ENCODE measurements at places on chromosomes 12 and 14.

GRCh38 chr12:30997685-30998440 lies 71.3 kb downstream of the TSPAN11 start:
- peak; percentile 43 for DNase-seq

GRCh38 chr14:60277605-60278190 lies 28.7 kb downstream of the PPM1A start:
- DNase-seq = no peak

- DNase-seq = no peak
These were observed 15.1 kb upstream of the NGDN start for GRCh38 chr14:23454445-23454856.

GRCh38 chr12:122322501-122322900 lies 56.2 kb upstream of the VPS33A start:
- DNase-seq = no peak

- no peak for DNase-seq
These were observed 8.7 kb upstream of the JDP2 start for GRCh38 chr14:75418850-75419768.

DNA sequence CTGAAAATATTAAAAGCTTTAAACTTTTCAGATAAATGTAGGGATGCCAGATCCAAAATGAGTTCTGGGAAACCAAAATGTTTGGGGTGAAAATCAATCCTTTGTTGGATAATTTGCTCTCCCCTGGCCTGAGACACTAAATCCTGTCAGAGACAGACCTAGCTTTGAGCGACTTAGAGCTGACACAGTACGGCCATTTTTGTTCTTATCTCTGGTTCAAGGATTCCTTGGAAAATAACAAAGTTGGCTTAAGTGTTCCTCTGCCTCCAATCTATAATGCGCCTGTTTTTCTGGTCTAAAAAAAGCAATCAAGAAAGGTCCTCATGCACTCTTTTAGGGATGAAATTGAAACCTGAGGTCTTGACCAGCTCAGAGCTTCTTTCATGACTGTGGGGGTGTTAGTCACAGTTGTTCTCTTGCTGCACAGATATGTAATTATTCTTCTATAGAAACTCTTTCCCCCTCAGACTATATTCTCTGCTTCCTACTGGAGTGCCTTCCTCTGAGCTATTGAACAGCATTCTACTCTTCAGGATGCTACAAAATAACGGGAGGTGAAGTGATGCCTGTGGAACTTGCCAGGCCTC lies 52.3 kb upstream of the EGLN3 start:
- DNase-seq = no peak

- no peak for DNase-seq
These were observed 44.7 kb upstream of the BCL7A start for GRCh38 chr12:121976950-121977349.

- DNase-seq = no peak
These were observed 146.3 kb downstream of the TMTC2 start for GRCh38 chr12:82832981-82833380.

GRCh38 chr12:3178671-3179313 lies 101.6 kb downstream of the TSPAN9 start:
- no peak for DNase-seq

DNA sequence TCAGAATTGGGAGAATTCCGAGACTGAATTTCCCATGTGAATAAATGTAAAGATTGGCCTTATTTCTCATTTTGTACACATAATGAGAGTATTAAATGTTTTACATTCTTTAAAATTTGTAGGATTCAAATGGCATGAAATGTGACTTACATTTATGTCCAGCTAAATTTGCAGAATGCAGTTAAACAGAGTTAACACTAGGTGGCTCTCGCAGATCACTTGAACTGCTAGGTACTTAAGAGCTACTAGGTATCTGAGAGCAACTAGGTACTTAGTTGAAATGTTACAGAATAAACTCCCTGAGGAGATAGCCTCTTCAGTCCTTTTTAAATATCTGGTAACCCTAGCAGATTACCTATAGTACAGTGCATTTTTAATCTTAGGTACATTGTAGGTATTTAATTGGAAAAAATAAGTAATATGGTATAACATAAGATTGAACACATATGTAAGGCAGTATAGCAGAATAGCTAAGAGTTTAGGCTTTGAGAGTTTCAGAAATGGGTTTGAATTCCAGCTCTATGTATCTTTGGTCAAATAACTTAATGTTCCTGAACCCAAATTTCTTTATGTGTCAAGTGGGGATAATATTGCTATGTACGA lies 73.8 kb downstream of the KIAA0586 start:
- peak; percentile 18 for DNase-seq

- no peak for DNase-seq
These were observed 745 bp upstream of the PPP1R36 start for GRCh38 chr14:64549016-64549415.

- no peak for DNase-seq
These were observed 27.9 kb downstream of the ACTN1 start for GRCh38 chr14:68951035-68951797.

- peak; percentile 13 for DNase-seq
These were observed 74.0 kb upstream of the MDM1 start for GRCh38 chr12:68406134-68406576.

DNA sequence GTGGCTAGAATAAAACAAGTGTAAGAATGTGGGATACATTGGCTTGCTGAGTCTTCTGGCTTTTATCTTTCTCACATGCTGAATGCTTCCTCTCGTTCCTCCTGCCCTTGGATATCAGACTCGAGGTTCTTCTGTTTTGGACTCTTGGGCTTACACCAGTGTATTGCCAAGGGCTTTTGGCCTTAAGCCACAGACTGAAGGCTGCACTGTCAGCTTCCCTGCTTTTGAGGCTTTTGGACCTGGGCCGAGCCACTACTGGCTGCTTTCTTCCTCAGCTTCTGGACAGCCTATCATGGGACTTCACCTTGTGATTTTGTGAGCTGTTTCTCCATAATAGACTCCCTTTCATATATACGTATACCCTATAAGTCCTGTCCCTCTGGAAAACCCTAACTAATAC lies 300.9 kb upstream of the STXBP6 start:
- no peak for DNase-seq

DNA sequence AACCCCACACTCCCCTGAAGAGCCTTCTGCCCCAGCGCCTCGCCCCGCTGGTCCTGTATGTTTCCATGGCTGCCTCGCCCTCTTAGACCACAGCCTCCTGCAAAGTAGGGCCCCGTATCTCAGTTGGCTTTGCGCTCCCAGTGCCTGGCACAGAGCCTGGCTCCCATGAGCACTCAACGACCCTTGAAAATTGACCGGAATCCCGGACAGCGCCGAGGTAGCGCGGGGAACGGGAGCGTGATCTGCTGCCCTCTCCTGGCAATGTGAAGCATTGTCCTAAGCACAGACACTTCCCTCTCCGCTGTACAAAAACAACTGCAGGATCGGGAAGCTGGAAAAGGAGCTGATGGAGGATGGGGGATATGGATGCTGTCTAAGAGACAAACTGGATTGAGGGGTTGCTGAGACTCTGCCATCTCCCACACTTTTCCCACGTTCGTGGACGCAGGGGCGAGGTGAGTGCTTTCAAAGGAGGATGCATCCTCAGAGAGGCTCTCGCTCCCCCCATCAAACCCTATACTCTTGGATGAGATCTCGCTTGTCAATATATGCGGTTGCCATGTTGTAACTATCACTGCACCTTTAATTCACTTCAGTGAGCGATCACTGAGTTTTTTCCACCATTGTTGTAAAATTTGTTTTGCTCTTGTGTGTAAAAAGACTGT lies 10.7 kb upstream of the FKBP4 start:
- DNase-seq = peak; percentile 63
